GM12865 (cell line): ENCODE measurements at places on chromosomes 6 and 20.

DNA sequence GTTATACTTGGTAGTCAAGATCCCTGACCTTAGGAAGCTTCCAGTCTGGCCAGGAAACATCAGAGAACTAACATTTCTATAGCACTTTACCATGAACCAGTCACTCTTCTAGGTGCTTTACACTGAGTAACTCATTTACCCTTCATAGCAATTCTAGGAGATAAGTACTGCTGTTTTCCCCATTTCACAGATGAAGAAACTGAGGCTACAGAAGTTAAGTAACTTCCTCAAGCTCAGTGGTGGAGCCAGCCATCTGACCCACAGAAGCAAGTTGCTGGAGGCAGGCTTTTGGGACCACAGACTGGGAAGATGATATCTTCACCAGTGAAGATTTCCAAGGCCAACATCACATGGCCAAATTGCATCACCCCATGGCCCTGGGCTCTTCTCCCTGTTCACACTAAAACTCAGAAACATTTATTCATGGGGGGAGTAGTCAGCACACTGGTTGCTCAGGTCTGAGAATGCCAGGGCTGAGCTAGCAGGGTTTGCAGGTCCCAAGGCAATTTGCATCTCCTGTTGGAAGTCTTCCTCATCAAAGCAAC, 70.3 kb downstream of the UNC5CL start:
- DNase-seq: no peak

DNA sequence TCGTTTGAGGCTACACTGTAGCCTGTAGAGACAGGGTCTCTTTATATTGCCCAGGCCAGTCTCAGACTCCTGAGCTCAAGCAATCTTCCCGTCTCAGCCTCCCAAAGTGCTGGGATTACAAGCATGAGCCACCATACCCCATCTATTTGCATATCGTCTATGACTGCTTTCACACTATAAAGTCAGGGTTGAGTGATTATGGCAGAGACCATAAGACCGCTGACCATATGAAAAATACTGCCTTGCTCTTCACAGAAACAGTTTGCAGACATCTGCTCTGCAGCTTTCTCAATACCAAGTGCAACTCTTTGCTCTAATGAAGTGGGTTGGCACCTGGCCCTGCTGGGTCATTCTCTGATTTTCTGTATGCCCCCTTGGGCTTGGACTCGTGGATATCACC, 79.5 kb upstream of the PAK5 start:
- peak; percentile 29 for DNase-seq

DNA sequence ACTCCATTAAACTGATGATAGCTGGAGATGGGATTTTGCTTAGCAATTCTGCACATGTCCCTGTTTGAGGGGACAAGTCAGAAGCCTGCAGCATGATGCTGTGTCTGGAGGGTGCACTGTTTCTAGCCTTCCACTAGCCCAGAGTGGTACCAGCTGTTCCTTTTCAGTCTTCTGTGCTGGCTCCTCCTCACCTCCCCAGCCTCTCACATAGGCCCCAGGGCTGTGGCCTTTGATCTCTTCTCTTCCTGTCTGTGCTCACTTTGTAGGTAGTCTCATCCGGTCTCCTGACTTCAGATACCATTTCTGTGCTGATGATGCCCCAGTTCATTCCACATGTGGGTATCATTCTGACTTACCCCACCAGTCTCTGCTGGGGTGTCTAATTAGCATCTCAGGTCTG, 126.3 kb downstream of the HIVEP1 start:
- no peak for DNase-seq

DNA sequence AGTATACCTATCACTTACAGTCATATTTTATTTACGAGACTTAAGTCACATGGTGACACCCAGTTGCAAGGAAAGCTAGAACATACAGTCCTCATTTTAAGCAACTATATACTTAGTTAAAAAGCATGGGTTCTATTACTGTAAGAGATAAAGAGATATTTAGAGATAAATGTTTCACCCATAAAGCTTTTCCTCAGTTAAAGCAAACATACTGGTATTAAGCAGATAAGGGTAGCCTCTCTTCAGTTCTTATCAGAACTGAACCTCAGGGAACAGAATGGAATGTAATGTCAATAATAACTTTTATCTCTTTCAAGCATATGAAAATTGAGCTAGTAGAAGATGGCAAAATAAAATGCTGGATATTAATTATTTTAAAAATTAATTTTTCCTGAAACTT, 9.9 kb upstream of the ASCC3 start:
- no peak for DNase-seq

DNA sequence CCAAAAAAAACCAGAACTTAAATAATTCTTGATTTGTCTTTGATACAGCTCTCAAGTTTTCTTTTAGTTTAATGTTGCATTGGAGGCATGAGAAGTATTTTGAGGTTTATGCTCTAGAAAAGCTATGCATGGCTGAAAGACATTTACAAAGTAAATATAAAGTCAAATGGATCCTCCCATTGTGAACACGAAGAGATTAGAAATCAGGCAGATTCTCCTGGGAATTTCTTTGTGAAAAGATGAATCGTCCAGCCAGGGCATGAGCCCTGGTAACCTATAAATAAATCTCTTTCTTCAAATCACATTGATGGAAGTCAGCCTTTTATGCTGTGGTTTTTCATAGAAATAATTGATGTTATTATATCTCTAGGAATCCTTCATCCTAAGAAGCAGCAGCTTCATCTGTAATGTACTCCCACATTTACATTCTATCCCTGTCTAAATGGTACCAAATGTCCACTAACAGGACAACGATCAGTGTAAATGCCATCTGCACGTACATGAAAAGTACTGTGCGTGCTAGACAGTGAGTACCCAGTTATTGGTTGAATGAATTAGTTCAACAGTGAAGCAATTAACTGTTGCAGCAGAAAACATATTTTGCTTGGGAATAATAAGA, 143.6 kb downstream of the ALDH8A1 start:
- DNase-seq: no peak

DNA sequence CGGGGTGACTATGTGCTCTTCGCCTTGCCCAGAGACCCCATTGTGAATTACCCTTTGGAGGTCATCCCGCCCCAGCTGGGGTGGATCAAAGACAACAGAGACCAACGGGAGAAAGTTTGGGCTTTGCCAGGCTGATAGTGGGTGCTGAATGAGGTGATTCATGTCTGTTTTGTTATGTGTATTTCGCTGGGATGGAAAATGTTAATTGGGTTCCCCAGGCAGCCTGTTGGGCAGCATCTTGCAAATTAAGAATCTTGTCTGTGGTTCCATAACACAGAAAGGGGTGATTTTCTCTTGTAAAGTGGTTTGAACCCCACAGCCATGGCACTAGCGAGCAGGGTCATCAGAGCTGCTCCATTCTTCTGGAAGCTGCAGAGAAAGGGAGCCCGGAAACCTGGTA, 63.1 kb upstream of the UNC93A start:
- no peak for DNase-seq

DNA sequence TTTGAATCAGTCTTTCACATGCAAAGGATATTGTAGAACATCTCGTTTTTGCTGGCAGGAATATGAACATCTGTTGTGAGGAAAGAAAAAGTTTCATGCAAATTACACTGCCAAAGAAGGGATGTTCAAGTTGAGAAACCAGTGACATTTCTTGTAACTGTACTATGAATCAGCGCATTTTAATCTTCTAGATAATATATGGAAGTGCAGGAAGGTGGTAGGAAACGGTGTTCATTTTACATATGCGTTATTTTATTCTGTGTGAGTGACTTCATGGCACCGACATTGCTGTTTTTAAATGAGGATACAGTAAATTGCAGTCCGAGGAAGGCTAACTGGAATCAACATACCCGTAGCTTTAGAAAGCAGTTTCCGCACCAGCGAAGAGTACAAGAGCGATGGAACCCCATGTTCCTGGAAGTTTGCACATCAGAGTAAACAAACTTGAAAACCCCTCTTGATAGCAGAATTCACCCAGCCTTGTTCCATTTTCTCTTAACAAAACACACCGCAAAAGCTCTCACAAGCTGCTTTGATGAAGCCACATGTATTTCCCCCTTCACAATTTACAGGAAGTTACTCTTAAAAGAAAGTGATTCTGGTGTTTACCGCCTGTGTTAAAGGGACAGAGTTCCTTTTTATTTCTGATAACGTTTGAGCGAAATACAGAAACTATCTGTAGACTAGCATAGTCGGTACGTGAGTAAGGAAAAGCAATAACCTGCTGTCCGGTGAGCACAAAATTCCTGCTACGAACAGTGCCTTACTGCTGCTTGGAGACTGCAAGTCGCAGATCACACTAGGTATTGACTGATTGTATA, 11.5 kb downstream of the PRDM1 start:
- peak; percentile 90 for DNase-seq
